ENCODE measurements at places on chromosomes 12 and 14.

GRCh38 chr12:121238604-121239350 lies 28.8 kb downstream of the P2RX4 start:
- DNase-seq, result no peak

DNA sequence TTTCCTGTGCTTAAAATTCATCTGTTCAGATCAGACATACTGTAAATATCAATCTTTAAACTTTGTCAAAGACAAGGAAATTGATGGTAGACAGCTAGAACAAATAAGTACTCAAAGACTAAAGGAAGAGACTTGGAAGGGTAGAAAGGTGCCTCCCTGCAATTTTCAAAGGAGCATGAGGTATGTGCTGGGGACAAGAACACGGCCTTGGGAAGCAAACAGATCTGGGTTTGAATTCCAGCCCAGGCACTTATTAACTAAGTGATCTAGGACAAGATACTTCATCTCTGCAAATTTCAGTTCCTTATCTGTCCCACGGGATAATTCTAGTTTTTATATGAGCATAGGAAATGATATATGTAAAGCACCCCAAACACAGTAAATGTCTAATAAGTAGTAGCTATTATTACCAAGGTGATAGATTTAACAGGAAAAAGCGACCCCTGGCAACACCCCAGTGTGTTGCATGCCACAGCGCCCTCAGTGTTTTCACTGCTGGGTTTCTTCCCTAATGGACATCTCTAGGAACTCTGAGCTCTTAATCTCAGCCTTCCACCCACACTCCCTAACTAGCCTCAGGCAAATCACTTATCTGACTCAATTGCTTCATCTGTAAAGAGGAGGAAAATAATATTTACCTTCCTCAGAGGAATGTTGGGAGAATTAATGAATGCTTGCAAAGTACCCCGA lies 44.7 kb upstream of the BMP4 start:
- no peak for DNase-seq

- no peak for DNase-seq
Measured at GRCh38 chr12:69834147-69834546, 9.1 kb downstream of the MYRFL start.

DNA sequence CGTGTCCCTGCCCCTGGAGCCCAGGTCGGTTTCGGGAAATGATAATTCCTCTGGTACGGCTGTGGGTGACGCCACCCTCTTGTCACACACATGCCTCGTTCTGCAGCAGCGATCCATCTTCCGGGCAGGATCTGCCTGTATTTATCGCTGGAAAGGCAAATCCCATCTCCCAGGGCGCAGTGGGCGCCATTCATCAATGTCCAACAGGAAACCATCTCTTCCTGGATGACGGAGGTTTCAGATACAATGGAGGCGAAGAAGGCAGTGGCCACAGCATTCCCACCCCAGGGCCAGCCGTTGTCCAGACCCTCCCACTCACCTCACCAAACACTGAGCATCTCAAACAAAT lies 74.2 kb downstream of the NOC4L start:
- DNase-seq, result no peak

- no peak for DNase-seq
Measured at GRCh38 chr14:91333650-91334039, 84.0 kb downstream of the CCDC88C start.

DNA sequence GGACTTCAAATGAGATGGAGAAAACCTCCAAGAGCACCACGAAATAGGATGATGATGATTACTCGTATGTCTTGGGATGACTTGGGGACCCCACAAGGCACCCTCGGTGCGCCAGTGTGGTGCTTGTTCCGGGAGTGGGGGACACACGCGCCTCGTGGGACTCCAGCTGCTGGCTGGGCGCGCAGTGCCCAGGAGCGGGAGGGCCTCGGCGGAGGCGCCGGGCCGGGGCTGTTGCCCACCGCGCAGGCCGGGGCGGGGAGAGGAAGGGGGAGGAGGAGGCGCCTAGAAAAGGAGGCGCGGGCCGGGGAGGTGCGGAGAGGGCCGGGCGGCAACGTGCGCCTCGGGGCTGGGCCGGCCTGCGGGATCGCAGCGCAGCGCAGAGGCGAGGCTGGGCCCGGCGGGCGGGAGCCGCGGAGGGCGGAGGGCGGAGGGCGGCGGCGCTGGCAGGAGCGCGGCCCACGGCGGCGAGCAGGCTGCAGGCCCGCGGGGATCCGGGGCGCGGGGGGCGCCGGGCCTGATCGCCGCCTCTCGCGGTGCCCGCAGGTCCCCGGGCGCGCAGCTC lies at the start of gene RFLNA:
RFLNA (plus strand) TSS at position 314 of the 562 bp plus-strand sequence. CDS start 337 bp downstream, outside the sequence.
- no peak for DNase-seq

DNA sequence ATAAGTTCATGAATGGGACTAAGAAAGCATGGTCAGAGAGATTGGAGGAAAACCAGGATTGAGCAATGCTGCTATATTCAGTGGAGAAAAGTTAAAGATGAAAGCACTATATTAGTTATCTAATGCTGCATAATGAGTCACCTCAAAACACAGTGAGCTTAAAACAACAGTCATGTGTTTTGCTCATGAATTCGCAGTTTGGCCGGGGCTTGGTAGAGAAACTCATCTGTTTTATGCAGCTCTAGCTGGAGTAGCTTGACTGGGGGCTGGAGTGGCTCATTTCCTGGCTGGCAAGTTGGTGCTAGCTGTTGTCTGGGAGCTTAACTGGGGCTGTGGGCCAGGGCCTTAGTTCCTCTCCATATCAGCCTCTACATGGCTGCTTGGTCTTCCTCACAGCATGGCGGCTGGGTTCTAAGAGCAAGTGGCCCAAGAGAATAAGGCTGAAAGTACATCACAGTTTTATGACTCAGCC lies 90.1 kb downstream of the ADCK1 start:
- no peak for DNase-seq

GRCh38 chr12:105920161-105920684 lies 218.5 kb downstream of the NUAK1 start:
- DNase-seq, result no peak

All from pancreas (tissue), 10 donors.